ENCODE measurements at places on chromosomes 2 and 18.

- no peak for DNase-seq
Measured at GRCh38 chr2:68908392-68908970, 37.3 kb upstream of the BMP10 start.

DNA sequence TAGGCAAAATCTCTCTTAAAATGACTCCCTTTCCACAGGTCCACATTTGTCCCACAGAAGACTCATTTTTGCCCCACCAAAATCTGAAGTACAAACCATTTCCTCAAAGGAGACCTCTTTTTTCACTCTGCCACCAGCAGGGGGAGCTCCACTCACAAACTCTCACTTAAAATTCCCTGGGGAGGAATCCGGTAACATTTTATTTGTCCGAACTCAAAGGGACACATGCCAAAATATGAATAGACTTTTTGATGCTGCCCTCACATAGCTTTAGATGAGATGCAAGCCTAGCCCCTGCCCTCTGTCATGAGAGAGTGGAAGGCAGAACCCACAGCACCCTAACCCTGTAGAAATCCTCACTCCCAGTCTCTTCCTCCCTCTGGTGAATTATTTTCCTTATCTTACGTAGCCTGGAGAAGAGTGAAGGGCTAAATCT, 57.1 kb downstream of the RMDN2 start:
- peak; percentile 0 for DNase-seq

- no peak for DNase-seq
Measured at GRCh38 chr18:58924473-58924872, 59.8 kb downstream of the ZNF532 start.

DNA sequence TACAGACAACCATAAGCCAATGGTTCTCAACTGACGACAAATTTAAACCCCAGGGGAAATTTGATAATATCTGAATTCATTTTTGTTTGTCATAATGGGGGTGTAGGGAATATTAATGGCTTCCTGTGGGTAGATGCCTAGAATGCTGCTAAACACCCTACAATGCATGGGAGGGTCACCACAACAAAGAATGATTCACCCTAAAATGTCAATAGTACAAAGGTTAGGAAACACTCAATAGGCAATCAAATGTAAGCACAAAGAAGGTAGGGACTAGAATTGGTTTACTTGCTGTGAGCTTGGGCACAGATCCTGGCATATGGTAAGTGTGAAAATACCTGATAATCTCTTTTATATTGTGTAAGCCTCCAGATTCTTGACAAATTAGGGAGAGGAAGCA, 20.1 kb upstream of the FANCL start:
- DNase-seq = no peak

DNA sequence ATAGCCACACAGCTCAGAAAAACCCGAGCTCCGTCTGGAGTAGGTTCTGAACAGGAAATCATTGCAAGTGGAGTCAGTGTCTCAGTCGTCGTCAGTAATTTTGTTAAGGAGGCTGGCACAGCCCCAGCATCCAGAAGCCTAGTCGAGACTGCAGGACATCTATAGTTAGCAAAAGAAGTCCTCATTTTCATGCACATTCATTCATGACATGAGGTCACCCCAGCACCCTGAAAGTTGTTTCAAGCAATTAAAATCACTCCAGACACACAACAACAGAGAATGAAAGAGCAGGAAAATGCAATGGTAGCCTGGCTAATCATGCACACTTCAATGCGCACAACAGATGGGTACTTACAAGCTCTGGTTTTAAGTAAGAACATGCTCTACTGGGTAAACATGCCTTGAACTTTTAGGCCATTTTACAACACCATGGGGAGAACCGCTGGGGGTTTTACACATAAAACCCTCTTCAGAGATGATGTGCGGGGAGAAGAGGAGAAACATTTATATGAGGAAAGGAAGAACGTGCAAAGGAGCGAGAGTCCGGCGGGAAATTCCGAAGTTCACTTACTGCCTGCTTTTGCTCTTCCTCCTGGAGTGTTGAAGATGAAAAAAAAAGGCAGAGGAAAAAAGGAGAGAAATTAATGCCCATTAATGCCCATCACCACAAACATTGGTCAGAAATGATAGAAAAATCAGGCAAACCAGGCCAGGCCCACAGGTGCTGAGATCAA, 77.4 kb upstream of the DNMT3A start:
- no peak for DNase-seq

DNA sequence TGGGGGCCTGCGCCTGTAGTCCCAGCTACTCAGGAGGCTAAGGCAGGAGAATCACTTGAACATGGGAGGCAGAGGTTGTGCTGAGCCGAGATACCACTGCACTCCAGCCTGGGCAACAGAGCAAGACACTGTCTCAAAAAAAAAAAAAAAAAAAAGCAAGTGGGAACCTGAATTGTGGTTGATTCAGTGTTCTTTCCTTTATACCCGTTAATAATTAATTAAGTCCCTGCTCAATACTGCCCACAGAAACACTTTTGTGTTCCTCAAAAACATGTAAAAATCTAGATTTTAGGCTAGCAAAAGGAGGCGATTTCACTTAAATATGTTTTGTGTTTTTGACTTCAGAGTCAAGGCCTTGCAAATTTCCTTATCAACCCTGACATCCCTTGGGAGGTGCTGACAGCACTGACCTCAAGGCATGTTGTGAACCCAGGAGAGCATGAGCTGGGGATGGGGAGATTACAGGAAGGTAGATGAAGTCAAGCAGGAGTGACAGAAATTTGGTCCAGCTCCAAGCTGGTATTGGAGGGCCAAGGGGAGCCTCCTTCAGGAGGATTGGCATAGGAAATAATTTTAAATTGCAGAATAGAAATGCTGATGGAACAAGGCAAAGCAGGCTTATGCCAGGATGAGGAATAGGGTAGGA, 89.0 kb upstream of the PNPT1 start:
- no peak for DNase-seq

DNA sequence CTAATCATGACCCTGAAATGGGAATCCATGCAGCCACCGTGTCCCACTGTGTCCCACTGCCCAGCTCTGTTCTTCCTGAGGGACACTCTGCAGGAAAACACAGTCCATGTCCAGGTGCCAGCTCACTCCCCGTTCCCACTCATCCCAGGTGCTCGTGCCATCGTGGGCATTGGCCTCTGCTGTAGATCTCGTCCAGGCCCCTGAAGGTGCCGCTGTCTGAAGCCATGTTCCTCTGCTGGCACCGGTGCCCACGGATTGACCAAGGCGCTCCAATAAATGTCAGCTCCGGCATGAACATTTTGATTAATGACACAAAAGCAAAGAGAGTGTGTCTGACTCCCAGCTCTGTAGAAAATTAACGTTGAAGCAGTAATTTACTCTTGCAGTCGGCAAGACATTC, 280.1 kb upstream of the SALL3 start:
- DNase-seq = no peak

GRCh38 chr2:141767051-141767450, 363.8 kb downstream of the LRP1B start:
- no peak for DNase-seq

DNA sequence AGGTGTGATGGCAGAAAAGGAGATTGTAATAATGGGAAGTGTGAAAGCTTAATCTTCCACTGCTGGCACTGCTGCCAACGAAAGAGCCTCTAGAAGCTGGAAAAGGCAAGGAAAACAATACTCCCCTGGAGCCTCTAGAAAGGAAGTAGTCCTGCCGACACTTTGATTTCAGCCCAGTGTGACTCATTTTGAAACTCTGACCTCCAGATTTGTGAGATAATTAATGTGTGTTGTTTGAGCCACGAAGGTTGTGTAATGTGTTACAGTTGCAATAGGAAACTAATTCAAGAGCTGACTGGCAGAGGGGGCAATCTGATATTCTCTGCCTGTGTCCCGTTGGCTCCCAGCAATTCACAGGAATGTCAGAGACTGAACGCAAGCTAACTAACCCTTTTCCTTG, 219.2 kb upstream of the UBE2E3 start:
- DNase-seq = no peak

DNA sequence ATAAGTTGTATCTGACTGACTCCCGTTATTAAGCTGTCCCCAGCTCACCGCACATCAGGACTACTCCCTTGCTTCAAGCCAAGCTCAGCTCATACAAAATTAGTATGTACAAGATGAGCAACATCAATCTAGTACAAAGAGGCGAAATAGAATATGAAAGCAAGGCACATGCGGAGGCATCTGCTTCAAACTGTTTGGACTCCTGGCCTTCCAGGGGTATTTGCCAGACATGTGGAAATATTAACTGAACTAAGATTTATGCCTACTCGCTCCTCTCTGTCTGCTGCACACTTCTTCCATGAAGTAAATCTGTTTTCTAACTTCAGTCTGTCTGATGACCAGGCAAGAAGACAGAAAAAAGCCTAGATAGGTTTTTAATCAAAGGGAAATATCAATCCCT, 499.8 kb downstream of the PID1 start:
- DNase-seq = no peak

GRCh38 chr2:219344751-219345430, 12.3 kb upstream of the RESP18 start:
- peak; percentile 35 for DNase-seq

DNA sequence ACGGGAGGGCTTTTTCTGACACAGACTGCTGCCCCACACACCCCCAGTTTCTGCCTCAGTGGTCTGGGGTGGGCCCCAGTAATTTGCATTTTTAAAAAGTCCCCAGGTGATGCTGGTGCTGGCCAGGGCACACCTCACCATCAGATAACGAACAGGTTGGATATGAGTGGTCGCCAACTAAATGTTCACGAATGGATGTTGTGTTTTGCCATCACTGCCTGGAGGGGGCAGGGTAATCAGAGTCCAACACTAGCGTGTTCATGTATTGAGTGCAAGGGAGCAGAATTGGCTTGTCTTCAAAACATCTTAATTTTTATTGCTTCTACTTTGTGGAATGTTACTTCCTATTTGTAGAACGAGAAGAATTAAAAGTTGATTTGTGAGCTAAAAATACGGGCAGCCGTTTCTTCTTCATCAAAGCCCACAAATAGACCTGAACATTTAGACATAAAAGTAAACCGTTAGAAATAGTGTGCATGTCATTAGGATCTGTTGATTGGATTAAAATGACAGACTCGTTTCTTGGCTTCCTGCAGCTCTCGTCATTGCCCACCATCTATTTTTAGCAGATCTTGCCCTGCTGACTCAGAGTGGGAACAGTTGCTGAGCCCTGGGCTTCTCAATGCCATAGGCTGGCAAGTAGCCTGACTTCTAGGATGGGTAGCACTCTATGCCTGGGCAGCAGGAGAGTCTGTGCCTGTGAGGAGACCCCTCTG, 45.2 kb downstream of the NCK2 start:
- DNase-seq = peak; percentile 66

DNA sequence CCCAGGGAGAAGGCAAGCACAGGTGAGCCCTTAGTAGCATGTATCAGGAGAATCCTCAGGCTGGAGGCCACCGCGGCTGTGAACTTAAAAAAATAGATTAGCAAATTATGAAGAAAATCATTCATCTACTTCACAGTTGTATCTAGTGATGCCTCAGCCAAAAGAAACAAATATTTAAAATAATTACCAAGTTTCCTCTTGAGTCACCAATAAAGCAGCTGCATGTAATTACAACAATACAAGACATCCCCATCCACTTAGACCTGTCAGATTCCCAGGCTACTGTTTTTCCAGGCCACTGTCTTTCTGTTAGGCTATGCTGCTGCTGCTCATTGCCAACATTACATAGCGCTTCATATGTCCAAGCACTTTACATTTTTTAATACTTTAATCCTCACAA, 54.6 kb upstream of the PHLPP1 start:
- DNase-seq = no peak

GRCh38 chr2:202114795-202115194, 41.7 kb downstream of the KIAA2012 start:
- no peak for DNase-seq

DNA sequence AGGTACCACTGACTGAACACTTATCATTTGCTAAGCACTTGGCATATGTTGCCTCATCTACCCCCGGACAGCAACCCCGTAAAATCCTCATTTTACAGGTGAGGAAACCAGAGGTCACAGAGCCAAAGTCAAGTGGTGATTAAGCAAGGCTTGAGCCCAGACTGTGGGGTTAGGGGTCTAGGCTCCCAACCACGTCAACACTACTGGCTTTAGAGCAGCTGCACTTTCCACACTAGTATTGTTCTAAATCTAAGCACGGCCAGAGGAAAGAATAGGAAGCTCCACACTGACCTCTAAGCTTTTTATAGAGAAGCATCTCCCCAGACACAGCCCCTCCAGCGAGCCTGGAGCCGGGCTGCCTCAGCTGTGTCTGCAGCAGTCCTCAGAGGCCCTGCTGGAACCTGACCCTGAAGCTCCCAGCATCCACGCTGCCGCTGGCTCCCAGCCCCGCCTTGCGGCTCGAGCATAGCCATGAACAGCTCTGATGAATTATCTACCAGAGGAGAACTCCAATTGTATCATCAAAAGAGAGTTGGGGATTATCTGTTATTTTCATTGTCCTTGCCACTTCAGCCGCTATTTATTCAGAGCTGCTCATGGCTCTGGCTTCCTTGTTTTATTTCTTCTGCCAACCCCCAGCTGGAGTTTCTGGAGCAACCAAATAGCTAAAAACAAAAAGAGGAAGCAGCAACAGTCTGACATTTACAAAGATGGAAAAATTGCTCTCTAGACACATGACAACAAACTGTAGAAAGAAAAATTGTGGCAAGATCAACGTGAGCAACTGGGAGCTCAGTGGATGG, 62.2 kb upstream of the RTN4 start:
- DNase-seq = peak; percentile 85

DNA sequence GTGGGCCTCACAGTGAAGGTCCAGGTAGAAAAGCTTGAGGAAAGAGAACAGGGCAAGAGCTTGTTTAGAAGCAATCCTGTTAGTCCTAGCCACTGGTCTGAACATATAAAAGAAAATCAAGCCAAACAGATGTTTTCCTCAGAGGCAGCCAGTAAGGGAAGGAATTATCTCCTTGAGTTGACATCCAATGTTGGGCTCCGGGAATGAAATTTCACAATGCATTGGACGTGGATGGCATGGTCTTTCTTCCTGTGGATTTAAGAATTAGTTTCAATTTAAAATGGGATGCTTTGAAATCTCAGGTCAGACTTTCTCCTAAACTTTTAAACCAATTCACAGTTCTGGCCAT, 92.1 kb downstream of the ACKR3 start:
- no peak for DNase-seq

- DNase-seq = no peak
Measured at GRCh38 chr18:65093346-65093745, 657.5 kb upstream of the CDH7 start.
